ENCODE measurements at places on chromosomes 4 and X.

GRCh38 chr4:152011469-152011868 is 250.7 kb upstream of the GATB start:
- H3K4me1 ChIP-seq = peaks cover 4% of the 10 kb centered on the region
- no peaks in the 10 kb centered on the region for H3K36me3 ChIP-seq
- H3K27ac ChIP-seq = no peak overlapping the region
- no peak overlapping the region for H3K4me3 ChIP-seq
- H3K27me3 ChIP-seq = no peaks in the 10 kb centered on the region

DNA sequence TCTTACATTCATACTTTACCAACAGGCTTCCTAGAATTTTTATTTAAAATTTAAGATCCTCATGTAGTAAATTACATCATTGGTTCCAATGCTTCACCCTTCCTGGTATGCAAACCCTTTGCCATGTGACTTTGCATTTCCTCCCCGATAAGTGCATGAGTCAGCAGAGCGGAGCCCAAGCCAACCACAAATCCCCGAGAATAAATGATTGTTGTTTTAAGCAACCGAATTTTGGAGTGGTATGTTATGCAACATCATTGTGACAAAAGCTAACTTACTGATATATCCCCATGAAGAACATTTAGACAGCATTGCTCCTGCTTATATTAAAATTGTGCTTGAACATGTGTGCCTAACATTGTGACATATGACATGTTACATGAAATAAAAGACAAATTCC is 199.4 kb upstream of the DDX53 start:
- H3K36me3 ChIP-seq = no peaks in the 10 kb centered on the region
- H3K27ac ChIP-seq = no peak overlapping the region
- no peaks in the 10 kb centered on the region for H3K27me3 ChIP-seq
- DNase-seq = no peak

- peaks cover 8% of the 10 kb centered on the region for H3K4me1 ChIP-seq
- no peak overlapping the region for H3K4me3 ChIP-seq
- DNase-seq = no peak
- no peaks in the 10 kb centered on the region for H3K36me3 ChIP-seq
- H3K27me3 ChIP-seq = no peaks in the 10 kb centered on the region
Measured at GRCh38 chr4:15150631-15151030, 148.3 kb downstream of the CPEB2 start.

DNA sequence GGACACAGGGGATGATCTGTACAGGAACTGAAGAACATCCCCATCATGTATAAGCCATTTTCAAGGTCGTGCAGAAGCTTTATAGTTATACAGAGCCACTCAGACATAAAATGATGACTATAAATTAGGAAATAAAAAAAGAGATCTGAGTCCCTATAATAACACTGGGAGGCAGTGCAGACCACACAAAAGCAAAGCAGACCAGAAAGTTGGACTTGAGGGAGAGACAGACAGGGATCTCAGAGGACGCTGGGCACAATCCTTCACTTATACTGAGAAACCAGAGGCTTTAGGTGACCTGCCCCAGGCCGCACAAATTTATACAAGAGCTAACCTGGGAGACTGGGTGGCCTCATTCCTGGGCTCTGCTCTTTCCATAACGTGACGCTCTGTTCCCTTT is 70.5 kb downstream of the HADH start:
- no peaks in the 10 kb centered on the region for H3K27me3 ChIP-seq
- no peak overlapping the region for H3K27ac ChIP-seq
- H3K36me3 ChIP-seq = no peaks in the 10 kb centered on the region
- no peaks in the 10 kb centered on the region for H3K4me1 ChIP-seq
- no peak for DNase-seq
- no peak overlapping the region for H3K4me3 ChIP-seq

- DNase-seq = no peak
- H3K36me3 ChIP-seq = no peaks in the 10 kb centered on the region
- H3K4me3 ChIP-seq = no peak overlapping the region
- H3K27me3 ChIP-seq = no peaks in the 10 kb centered on the region
- H3K4me1 ChIP-seq = no peaks in the 10 kb centered on the region
Measured at GRCh38 chr4:85028910-85029309, 62.4 kb upstream of the WDFY3 start.

GRCh38 chrX:14014526-14014925 is 15.2 kb downstream of the GEMIN8 start:
- DNase-seq = no peak
- no peak overlapping the region for H3K27ac ChIP-seq
- H3K27me3 ChIP-seq = no peaks in the 10 kb centered on the region
- no peaks in the 10 kb centered on the region for H3K4me1 ChIP-seq
- H3K4me3 ChIP-seq = no peak overlapping the region

GRCh38 chr4:84878090-84878489 is 88.4 kb downstream of the WDFY3 start:
- H3K4me1 ChIP-seq = no peaks in the 10 kb centered on the region
- no peak overlapping the region for H3K27ac ChIP-seq
- DNase-seq = no peak
- no peak overlapping the region for H3K4me3 ChIP-seq
- H3K36me3 ChIP-seq = no peaks in the 10 kb centered on the region
